ENCODE measurements at places on chromosomes 4 and X.
A peak's percentile ranks its signal among the peaks of the same experiment; 100 is the strongest.

DNA sequence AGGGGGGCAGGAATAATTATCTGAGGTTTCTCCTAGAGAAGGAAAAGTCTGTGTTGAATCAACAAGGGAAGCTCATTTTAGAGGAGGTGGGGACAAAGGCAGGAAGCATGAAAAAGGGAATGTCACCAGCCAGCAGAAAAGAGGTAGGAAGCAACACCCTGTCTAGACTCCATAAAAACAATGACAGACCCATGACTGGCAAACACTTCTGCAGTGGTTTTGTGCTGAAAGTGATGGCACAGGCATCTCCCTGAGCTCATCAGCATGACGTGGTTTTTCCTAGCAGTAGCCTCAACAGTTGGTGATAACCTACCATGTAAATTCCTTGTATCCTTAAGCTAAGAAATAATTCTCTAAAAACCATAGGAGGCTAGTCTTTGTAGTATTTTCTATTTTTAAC is 110.7 kb upstream of the GALNT7 start:
- no peak for DNase-seq

DNA sequence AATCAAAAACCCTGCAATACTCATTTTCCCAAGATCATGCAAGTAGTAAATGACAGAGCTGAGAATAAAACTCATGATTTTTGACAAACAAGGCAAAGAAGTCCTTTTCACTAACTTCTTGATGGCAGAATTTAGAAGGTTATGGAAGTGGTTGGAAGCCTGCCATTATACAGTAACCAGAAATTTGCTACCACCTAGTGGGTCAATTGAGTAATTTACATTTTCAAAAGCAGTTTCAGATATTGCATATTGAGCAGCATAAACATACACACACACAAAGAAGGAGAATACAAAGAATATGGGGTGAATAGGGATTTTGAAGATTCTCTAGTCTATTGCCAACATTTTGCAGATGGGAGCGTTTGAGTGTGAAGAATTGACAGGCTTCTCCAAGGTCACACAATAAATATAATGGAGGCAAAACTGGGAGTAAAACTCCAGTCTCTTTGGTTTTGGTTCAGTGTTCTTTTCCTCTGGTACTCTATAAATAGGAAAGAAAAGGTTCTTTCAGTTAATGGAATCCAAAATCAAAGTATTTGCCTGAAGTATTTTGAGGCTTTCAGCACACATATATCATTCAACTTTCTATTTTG is 70.2 kb downstream of the GC start:
- DNase-seq: no peak

DNA sequence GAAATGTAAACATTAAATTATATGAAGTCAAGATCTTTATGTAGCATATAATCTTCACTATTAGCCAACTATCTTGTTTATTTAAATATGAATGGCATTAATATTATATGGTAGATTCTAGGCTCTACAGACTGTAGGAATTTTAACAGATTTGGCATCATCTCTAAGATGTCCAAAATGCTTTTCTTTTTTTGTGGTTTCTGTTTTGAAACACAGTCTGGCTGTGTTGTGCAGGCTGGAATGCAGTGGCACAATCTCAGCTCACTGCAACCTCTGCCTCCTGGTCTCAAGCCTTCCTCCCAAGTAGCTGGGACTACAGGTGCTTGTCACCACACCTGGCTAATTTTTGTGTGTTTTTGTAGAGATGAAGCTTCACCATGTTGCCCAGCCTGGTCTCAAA is 76.2 kb downstream of the ELOVL6 start:
- DNase-seq: no peak

- DNase-seq: no peak
Measured at GRCh38 chr4:109910256-109910655, 2.4 kb upstream of the EGF start.

- DNase-seq: no peak
Measured at GRCh38 chr4:52799813-52800212, 48.6 kb upstream of the ERVMER34-1 start.

DNA sequence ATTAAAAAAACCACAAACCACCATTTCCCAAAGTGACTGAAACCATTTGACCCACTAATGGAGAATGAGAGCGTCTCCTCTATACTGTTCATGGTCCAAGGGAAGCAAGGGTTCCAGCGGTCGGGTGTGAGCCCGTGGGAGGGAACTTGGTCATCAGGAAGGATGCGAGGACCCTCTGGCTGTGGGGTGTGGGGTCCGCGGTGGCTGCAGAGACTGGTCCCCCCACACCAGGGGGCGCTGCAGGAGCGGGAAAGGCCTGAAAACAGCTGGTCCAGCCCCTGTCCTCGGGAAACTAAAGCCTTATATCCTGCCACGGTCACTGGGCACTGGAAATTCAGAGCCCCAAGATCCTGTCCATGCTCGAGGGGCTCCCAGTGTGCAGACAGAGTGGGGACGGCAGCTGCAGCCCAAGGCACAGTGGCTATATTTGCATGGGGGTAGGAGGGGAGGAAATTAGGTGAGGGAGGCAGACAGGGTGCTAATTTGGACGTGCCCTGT is 4.3 kb downstream of the BLOC1S4 start:
- peak; percentile 86 for DNase-seq

DNA sequence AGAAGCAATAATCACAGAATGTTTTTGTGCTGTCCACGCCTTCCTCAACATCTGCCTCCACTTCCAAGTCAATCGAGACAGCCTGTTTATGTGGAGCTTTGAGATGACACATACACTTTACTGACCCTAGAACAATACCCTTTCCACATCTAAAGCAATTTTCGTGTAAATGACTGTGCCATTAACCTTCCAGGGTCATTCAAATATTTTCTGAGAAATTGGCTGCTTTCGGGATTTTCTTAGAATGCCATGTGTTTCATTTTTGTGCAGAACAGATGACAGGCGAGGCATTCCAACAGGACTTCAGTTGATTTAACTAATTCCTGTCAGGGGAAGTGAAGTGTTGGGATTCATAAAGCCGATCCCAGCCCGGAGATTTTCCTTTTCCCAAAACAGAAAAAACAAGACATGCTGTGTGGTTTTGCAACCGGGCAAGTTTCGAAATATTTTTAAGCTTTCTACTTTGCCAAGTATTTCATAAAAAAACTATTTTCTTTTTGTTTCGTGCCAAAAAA is 73.9 kb downstream of the SORBS2 start:
- no peak for DNase-seq

DNA sequence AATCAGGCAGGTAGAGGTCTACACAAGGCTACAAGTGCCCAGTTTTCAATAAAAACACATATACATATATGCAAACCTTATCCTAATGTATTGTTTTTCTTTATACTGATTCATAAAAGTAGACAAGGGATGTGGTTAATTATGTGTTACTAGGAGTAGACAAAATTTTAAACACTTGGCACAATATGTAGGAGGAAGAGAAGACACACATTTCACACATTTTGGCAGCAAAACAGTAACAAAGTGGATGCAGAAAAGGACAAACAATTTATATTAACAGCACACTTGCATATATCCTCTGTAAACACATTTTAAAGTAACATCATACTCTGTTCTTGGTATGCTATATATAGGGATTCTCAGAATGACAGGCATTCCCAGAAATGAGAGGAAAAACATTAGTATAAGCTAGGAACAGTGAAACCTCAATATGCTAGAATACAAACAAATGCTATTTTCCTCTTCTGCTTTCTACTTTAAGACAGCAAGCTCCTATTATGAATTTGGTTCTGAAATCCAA is 63.8 kb downstream of the GPRIN3 start:
- no peak for DNase-seq

DNA sequence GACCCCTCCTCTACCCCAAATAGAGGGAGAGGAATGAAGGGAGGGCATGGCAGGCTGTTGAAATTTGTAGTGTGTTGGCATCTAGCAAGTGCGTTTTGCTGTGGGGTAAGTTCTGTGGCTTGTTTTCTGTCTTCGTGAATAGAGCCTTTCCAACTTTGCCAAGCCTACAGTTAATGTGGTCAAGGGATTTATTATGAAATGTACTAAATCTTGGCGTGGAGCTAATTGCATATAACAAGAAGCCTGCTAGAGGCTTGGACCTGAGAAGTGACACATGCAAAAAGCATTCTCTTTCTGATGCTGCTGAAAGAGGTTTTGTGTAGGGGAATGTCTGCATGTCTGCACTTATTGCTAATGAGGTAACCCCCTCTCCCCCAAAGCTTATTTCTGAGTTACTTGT is 132.2 kb downstream of the BMPR1B start:
- DNase-seq: no peak

All from activated T-cell treated with anti-CD3 and anti-CD28 coated beads, Interleukin-2, amount 50 U/mL, for 1 hour (primary cell).